ENCODE measurements at places on chromosomes 6 and 20.

GRCh38 chr20:19277381-19277780 lies 64.9 kb downstream of the SLC24A3 start:
- DNase-seq = no peak

DNA sequence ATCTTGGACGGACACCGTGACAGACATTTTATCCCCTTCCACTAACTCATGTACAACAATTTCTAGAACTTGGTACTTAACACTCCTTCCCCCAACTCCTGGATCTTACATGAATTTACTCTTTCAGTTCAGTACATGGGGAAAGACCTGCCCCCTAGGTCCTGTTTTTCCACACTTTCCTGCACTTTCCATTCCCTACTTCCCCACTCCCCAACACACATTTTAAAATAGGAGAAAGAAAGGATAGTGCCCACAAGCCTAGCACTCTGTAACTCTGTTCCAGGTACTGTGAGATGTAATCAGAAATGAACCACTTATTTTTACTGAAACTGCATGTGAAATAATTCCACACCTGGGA lies 1.3 kb downstream of the ADGRG6 start:
- no peak for DNase-seq

DNA sequence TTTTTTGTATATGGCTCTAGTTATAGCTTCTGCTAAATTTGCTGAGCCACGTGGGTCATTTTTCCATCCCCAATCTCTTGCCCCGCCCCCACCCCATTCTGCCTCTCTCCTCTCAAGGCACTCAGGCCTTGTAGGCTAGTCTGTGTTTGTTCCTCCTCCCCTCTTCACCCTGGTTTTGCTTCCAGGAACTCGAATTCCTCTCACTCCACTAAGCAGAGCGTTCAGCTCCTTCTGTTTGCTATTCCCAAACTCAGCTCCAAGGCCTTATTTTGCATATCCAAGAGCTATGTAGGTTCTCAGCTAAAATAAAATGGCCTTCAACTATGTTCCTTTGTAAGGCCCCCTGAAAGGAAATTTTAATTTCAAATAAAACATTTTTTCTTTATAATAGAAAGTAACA lies 1293.7 kb downstream of the EPHA7 start:
- no peak for DNase-seq

- no peak for DNase-seq
Observed at GRCh38 chr6:108174371-108175175, 8.8 kb downstream of the NR2E1 start.
